Cardiac muscle cell (in vitro differentiated cells and primary cell): ENCODE measurements at places on chromosomes 6 and 20. TPM values are rescaled to one million over a fixed set of nuclear protein-coding genes. Genes with fewer than 3 reads are reported as not detected.
A peak's percentile ranks its signal among the peaks of the same experiment; 100 is the strongest.

The POM121L2 gene
- polyA plus RNA-seq, result 0.60 TPM in 1 of 2 replicates, not detected in the other

The APOM gene
- polyA plus RNA-seq, result 2.5 and 3.5 TPM in 2 replicates

DNA sequence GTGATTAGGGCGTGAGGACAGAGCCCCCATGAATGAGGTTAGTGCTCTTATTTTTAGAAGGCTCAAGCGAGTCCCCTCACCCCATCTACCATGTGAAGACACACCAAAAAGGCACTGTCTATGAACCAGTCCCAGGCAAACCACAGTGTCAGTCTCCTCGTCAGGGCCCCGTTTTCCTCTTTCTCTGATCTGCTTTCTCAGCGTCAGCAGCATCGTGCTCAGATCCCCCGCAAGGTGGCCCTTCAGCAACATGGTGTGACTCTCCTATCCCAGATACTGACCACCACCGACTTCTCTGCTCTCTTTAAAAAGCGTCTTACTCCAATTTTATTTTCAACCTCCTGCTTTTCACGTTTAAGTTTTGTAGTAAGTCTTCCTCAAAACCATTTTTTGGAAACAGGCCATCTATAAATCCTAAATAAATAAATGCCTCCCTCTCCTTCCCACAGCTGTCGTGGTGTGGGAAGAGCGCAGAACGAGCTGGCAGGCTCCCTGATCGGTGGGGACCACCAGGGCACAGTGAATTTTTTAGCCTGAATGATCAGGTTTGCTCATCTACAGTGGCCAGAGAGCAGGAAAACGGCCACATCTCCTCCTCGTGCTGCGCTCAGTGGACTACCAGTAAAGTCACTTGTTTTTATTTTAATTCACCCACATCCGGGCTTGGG, 113.1 kb downstream of the BMP7 start:
- no peak overlapping the region for H3K4me3 ChIP-seq
- H3K4me1 ChIP-seq, result peaks cover 62% of the 10 kb centered on the region
- DNase-seq, result no peak
- H3K36me3 ChIP-seq, result no peaks in the 10 kb centered on the region
- H3K27ac ChIP-seq, result peak overlapping the region; percentile 53

DNA sequence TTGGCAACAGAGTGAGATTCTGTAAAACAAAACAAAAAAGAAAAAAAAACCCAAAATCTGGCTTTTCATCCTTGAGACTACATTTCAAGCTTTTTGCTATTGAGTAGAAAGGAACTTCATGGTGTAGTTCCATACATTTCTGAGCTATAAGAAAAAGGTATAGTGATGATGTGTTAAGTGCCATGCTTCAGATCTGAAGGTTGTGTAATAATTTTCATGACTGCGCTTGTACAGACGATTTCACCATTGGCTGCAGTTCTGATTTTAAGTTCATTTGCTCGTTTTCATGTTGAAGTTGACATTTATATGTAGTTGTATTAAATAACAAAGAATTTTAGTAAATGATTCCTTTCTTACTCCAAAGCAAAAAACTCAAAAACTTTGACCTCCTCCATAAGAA, 247.6 kb downstream of the ARID1B start:
- no peak overlapping the region for H3K27ac ChIP-seq
- DNase-seq, result no peak
- no peaks in the 10 kb centered on the region for H3K36me3 ChIP-seq
- no peaks in the 10 kb centered on the region for H3K27me3 ChIP-seq

- peaks cover 43% of the 10 kb centered on the region for H3K4me1 ChIP-seq
- no peaks in the 10 kb centered on the region for H3K27me3 ChIP-seq
- no peak within 1 kb of the TSS for H3K27ac ChIP-seq
- H3K36me3 ChIP-seq, result no peaks in the 10 kb centered on the region
- H3K4me3 ChIP-seq, result peak within 1 kb of the TSS; percentile 16
Observed at GRCh38 chr20:50690650-50691572, at the start of gene RIPOR3. TSS of gene RIPOR3 (minus strand) at chr20:50691542. CDS start at chr20:50691128, 414 bp downstream.

DNA sequence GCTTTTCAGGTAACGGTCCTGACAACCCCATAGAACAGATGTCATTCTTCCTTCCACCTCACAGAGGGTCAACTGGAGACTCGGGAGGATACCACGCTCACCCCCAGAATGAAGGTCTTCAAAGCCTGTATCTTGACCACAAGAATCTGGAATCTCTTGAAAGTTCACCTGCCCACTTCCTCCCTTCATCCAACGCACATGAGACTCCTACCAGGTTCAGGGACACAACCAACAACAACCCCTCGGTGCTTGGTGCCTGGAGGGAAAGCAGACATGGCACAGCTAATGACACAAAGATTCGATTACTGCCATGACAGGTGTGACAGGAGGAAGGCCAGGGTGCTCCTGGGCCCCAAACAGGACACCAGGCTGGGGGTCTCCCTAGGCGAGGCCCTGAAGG, 8.2 kb downstream of the PMEPA1 start:
- no peaks in the 10 kb centered on the region for H3K36me3 ChIP-seq
- no peak for DNase-seq
- H3K4me3 ChIP-seq, result no peak overlapping the region
- no peaks in the 10 kb centered on the region for H3K27me3 ChIP-seq
- no peak overlapping the region for H3K27ac ChIP-seq

DNA sequence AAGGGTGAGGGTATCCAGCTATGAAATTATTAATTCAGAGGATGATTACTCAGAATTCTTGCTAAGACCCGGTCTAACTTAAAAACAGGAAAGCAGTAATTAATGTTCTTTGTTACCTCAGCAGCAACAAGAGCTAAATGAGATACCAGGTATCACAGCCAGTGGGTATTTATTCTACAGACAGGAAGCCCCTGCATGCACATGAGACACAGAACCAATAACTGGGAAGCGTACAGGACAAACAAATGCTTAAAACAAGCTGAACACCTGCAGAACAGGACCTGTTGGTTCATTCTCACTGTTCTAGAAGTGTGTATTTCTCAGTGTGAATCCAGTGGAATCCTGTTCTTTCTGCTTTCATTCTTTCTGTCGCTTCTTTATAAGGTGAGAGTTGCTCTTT, 30.9 kb downstream of the SCML4 start:
- H3K36me3 ChIP-seq, result no peaks in the 10 kb centered on the region
- no peak overlapping the region for H3K4me3 ChIP-seq
- H3K27me3 ChIP-seq, result peaks cover 3% of the 10 kb centered on the region
- no peak overlapping the region for H3K27ac ChIP-seq

DNA sequence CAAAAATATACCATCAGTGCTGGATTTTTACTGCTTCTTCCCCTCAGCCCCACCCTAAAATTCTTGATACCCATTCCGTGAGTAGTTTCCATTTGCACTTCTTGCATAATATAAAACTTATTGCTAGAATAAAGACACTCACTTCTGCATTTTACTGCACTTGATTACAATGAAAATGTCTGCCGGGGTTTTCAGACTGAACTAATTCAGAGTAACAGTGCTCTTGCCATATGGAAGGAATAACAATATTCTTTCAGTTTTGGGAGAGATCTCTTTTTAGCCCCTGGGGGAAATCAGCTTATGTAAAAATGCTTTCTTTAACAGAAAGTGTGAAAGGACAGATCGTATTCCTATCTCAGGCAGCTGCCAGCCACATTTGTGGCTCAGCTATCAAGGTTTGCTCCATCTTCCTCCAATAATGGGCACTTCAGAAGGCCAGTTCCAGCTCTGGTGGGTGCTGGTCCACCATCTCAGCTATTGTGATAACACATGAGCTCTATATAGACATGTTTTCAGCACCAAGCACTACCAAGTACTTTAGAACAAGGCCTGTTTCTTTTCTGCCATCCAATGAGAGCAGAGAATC, 8.9 kb downstream of the SMLR1 start:
- H3K4me1 ChIP-seq, result no peaks in the 10 kb centered on the region
- no peaks in the 10 kb centered on the region for H3K27me3 ChIP-seq
- no peaks in the 10 kb centered on the region for H3K36me3 ChIP-seq
- no peak for DNase-seq
